ENCODE measurements at places on chromosomes 3 and 15. TPM values are rescaled to one million over a fixed set of nuclear protein-coding genes. Genes with fewer than 3 reads are reported as not detected.

GRCh38 chr15:74709011-74709410, 13.2 kb upstream of the EDC3 start:
- no peak for DNase-seq

GRCh38 chr3:187798126-187798525, 52.9 kb upstream of the BCL6 start:
- DNase-seq, result no peak

The GRM2 gene
- total RNA-seq, result 6.9 TPM

DNA sequence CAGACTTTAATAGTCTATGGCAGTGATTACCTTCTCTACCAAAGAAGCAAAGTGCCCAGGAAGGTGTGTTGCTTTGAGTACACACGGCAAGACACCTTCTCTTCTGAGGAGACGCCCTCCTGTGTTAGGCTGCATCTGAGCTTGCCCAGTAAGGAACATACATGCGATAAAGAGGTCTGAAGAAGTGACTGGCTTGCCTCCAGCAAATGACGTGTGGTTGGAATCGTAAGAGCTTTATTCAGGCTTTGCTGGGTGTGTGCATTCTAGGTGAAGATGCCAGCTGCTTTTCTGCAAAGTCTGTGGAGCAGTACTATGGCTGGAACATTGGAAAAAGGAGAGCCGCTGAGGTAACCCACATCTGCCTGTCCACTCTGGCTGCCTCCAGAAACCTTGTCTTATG, 22.4 kb downstream of the MAP6D1 start:
- no peak for DNase-seq

The SLC24A5 gene
- not detected for total RNA-seq

The MAP6D1 gene
- total RNA-seq, result 2.7 TPM

DNA sequence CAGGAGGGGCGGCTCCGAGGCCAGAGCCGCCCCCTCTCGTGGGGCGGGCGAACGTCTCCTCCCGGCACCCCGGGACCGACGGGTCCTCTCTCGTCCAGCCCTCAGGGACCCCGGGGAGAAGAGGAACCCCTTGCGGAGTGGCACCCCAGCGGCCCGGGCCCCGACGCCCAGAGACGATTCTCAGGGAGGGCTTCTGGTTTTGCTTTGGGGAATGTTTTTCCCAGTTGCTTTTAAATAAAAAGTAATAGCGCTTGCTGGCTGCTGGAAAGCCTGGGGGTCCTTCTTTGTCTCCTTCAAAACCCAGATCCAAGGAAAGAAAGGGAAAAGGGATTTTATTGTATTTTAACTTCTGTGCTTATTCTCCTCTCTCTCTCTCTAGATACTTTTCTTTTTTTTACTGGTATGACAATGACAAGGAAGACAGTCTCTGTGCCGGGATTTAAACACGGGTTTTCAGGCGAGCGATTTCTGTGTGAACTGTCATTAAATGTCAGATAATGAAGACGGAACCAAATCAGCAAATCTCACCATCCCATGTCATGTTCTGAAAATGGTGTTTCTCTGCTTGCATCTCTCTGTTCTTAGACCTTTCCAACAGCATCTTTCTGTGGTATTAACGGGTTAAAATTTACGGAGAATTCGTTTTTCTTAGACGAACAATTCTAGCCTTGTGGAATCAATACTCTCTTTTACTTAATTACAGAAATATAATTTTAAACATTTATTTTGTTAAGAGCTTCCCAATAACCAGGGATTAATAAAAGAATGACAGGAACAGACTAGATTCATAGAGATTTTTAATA, 530 bp upstream of the PCOLCE2 start:
- DNase-seq, result no peak

The HTR3E gene
- not detected for total RNA-seq

The C3orf49 gene
- total RNA-seq, result not detected

The PAK6 gene
- 0.28 TPM for total RNA-seq

- no peak for DNase-seq
Observed at GRCh38 chr3:108183181-108183580, 39.0 kb downstream of the IFT57 start.

DNA sequence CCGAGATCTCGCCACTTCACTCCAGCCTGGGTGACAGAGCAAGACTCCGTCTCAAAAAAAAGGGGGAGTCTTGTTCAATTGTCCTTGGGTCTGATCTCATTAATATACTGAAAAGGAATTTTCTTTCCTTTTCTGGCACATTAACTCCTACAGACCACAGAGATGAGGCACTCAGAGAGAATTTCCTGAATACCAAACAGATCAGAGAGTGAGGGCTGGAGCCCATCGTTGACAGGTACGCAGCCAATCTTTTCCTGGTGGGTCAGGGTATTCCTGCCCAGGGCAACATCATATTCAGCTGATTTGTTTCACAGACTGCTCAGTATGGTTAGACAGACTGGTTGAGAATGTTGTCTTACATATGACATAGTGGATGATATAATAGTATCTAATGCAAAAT, 82.8 kb upstream of the TNFSF10 start:
- no peak for DNase-seq

- DNase-seq, result no peak
Observed at GRCh38 chr3:24264748-24265158, 229.9 kb downstream of the THRB start.

DNA sequence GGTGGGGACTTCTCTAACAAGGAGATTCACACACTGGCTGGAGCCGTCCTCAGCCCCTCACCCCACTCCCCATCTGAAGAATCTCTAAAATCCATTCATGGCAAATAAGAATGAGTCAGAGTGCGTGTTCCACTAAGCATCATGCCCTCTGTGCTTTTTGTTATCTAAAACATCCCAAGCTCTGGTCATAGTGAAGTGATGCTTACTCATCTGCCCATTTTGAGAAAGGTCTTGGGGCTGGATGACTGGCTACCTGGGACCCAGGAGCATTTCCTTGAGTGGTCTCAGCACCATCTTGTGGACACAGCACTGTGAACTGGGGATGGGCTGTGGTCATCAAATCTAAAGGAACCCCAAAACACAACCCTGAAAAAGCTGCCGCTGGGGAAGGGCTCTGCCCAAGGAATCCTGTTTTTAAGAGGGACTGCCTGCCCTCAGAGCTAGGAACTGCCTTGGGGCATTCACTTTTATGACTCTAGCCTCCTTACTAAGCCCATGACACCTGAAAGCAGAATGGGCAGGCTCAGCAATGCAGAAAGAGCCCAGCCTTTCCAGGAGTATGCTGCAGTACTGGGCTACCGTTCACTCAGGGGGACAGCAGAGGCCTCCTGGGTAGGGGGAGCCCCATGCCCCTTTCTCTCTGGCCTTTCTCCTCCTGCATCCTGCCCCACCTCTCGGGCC, 53.5 kb downstream of the ZBTB38 start:
- no peak for DNase-seq

DNA sequence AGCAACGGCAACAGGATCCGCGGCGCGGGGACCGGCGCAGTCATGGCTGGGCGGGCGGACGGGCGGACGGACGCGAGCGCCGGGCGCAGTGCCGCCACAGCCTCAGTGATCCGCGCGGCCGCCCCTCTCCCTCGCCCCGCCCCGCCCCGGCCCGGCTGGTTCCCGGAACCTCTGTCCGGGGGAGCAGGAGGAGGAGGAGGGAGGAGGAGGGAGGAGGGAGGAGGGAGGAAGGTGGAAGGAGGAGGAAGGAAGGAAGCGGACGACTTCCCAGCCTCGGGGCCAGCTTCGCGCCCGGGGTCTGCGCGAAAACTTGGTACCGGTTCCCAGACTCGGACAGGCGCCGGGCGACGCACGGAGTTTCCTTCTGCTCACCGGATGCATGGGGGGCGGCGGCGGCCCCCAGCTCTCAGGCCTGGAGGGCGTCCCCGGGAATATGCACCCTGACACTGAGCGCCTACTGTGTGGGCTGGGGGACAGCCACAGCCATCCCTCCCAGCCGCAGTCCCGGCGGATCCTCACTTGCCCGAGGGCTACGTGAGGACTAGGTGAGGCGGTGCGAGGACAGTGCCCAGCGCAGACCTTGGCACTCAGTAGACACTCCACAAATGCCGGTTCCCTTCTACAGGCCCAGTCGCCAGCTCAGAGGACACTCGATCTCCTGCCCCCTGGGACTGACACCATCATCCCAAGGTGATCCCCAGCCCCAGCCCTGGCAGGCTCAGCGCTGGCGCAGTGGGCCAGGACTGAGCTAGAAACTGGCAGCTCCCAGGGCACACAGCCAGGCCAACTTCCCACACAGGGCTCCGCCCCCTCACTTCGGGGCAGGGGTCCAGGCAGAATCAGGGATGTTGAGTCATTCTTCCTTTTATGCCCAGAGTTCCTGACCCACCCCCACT, at the start of gene SHISA5:
TSS of gene SHISA5 (minus strand) at position 124 of the 896 bp plus-strand sequence. CDS start at position 44, 80 bp downstream.
- DNase-seq, result peak; percentile 20

- DNase-seq, result no peak
Observed at GRCh38 chr3:7520593-7520992, 659.7 kb downstream of the GRM7 start.

DNA sequence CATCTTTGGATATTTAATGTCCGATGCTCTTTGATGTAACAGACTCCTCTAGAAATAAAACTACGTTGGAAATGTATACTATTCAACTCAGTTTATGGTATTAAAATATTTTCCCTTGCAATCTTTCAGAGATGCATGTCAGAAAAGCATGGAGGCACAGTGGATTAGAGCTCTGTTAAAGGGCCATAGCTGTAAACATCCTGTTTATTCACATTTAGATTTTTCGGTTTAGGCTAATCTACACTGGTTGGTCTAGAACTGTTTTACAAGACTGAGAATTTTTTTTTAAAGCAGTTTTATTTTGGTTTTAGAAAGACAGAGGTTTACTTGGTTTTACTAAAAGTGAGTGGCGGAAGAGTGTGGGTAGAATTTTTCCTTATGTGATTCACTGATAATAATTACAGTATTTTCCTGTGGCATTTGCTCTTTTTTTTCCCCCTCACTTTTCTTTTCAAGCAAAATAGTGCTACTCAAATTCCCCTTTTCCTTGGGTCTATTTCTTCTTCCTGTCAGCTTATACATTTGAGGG, 132.1 kb downstream of the IL1RAP start:
- no peak for DNase-seq

- DNase-seq, result peak; percentile 78
Observed at GRCh38 chr3:50272911-50273688, 4.2 kb downstream of the SEMA3B start.

DNA sequence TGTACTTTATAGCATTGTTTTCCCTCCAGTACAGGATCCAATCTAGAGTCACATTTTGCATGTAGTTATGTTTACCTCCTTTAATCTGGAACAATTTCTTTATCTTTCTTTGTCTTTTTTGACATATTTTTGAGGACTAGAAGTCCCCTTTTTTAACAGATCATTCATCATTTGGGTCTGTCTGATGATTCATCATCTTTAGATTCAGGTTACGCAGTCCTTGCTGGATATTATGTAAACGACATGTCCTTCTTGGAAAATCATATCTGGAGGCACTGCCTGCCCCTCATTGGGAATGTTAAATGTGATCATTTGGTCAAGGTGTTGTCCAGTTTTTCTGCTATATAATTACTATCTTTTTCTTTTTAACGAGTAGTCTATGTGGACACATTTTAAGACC, 18.3 kb downstream of the TGM4 start:
- no peak for DNase-seq

GRCh38 chr3:147914532-147914931, 505.4 kb downstream of the ZIC1 start:
- DNase-seq, result no peak

DNA sequence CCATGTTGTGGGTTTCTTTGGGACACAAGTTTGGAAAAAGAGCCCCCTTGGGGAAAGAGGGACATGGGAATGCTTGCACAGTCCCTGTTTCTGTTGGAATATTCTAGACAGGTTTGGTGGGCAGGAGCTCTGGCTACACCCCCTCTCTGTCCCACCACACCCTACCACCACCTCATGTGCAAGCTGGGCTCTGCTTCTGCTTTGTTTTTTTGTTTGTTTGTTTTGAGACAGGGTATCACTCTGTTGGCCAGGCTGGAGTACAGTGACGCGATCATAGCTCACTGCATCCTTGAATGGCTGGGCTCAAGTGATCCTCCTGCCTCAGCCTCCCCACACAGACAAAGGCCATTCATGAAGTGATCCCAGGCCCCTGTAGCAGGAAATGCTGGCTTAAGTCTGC, 56.9 kb upstream of the FGD5 start:
- DNase-seq, result no peak

The ERC2 gene
- not detected for total RNA-seq

DNA sequence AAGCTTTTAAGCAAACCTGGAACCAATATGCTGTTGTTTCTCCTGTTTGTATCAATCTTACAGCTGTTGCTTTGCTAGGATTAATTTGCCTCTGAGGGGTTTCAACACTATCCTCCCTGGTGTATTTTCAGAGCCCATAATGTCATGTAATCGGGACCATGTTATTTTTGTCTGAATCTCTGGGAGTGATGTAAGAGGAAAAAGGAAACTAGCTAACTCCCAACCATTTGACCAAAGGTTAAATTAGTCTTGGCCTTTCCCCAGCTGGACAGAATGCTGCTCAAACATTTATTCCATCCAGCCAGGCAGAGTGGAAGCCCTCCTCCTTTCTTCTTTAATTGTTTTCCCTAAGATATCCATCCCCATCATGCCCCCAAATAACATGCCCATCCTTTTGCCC, 142.2 kb downstream of the ALDH1A2 start:
- no peak for DNase-seq

The RPL35A gene
- total RNA-seq, result 1,935 TPM

- no peak for DNase-seq
Observed at GRCh38 chr3:168990134-168990533, 673.4 kb downstream of the MECOM start.

The CPNE4 gene
- total RNA-seq, result not detected

GRCh38 chr3:177615015-177615414, 417.7 kb upstream of the TBL1XR1 start:
- no peak for DNase-seq

- DNase-seq, result no peak
Observed at GRCh38 chr3:188137051-188137450, 16.9 kb upstream of the LPP start.

DNA sequence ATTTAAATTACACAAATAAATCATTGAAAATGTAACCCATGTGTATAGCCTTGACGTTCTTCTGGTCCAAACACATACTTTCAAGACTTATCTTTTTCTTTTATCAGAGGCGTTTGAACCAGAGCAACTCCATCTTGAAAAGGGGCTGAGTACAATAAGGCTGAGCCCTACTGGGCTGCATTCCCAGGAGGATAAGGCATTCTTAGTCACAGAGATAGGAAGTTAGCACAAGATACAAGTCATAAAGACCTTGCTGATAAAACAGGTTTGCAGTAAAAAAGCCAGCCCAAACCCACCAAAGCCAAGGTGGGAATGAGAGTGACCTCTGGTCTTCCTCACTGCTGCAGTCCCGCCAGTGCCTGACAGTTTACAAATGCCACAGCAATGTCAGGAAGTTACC, 101.0 kb upstream of the IGSF10 start:
- DNase-seq, result no peak

- no peak for DNase-seq
Observed at GRCh38 chr3:385151-385550, 188.6 kb downstream of the CHL1 start.
